ENCODE measurements at places on chromosomes 2 and 18. TPM values are rescaled to one million over a fixed set of nuclear protein-coding genes. Genes with fewer than 3 reads are reported as not detected.

HOXD4 gene
- polyA plus RNA-seq, result 8.2 TPM

TMEFF2 gene
- 39.8 TPM for polyA plus RNA-seq

CD207 gene
- polyA plus RNA-seq, result 0.37 TPM

OTOS gene
- polyA plus RNA-seq, result not detected

VWC2L gene
- not detected for polyA plus RNA-seq

CYP26B1 gene
- polyA plus RNA-seq, result 14.3 TPM

SP140L gene
- 4.4 TPM for polyA plus RNA-seq

ALK gene
- 0.09 TPM for polyA plus RNA-seq

FSHR gene
- polyA plus RNA-seq, result 0.88 TPM

SERPINB11 gene
- polyA plus RNA-seq, result not detected

ACAA2 gene
- polyA plus RNA-seq, result 78.2 TPM

NEU4 gene
- 6.4 TPM for polyA plus RNA-seq

SPDYA gene
- 0.84 TPM for polyA plus RNA-seq

SAG gene
- polyA plus RNA-seq, result 0.04 TPM

TGFA gene
- 0.91 TPM for polyA plus RNA-seq

COL4A3 gene
- 0.27 TPM for polyA plus RNA-seq

CDH7 gene
- 0.79 TPM for polyA plus RNA-seq

SGO2 gene
- 9.2 TPM for polyA plus RNA-seq

PSD4 gene
- polyA plus RNA-seq, result 1.4 TPM
